ENCODE measurements at places on chromosomes 3 and 15.

DNA sequence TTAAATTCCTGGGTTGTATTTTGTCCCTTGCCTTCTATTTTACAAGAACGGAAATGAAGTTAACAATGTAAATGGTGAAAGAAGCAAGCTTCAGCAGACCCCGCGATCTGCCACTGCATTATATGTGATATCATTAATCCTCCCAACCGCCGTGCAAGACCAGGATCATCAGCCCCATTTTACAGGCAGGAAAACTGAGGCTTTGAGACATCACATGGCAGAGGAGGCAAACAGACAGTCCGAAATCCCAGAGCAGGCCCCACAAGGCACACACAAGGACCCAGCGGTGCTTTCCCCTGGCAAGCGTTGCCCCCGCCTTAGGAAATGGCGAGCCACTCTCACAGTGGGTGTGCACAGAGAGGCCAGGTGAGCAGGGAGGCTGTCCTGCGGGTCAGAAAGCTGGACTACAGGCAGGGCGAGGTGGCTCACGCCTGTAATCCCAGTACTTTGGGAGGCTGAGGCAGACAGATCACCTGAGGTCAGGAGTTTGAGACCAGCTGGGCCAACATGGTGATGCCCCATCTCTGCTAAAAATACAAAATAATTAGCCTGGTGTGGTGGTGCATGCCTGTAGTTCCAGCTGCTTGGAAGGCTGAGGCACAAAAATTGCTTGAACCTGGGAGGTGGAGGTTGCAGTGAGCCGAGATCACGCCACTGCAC, 16.2 kb downstream of the FGD5 start:
- DNase-seq: no peak

GRCh38 chr15:70856177-70856883, 2.4 kb upstream of the LARP6 start:
- no peak for DNase-seq

DNA sequence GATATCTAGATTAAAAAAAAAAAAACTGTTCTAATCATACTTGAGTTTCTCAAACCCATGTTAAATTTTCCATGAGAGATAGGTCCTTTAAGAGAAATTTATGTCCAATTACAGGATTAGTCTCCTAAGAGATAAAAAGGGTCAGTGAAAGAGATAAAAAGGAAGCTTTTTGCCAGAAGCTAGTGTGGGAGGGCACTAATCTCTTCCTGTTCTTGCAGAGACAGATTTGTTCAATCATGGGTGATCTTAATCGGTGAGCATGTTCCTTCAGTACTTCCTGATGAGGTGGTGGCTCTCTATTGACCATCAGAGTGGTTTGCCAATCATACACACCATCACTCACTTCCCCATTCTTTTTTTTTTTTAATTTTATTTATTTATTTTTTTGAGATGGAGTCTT, 16.9 kb upstream of the LPP start:
- DNase-seq: peak; percentile 70

DNA sequence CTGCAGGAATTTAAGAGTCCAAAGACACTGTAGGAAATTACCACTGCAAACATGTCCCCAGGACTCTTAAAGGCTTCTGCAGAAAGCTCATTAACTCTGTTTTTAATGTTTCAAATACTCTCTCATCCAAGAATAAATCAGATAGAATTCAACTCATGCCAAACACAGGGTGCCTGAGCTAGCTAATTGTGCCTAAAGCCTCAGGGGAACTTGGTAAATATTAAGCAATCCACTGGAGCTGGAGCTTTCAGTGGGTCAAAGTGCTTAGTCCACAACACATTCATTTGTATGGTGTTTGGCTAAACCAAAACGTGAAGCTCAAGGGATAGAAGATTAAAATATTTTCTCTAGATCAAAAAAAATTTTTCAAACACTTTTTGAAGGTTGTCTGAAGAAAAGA, 131.4 kb downstream of the THRB start:
- DNase-seq: no peak

GRCh38 chr15:85423256-85423655, 42.9 kb downstream of the AKAP13 start:
- DNase-seq: no peak

GRCh38 chr3:122510878-122511535, 3.7 kb downstream of the KPNA1 start:
- DNase-seq: peak; percentile 54

DNA sequence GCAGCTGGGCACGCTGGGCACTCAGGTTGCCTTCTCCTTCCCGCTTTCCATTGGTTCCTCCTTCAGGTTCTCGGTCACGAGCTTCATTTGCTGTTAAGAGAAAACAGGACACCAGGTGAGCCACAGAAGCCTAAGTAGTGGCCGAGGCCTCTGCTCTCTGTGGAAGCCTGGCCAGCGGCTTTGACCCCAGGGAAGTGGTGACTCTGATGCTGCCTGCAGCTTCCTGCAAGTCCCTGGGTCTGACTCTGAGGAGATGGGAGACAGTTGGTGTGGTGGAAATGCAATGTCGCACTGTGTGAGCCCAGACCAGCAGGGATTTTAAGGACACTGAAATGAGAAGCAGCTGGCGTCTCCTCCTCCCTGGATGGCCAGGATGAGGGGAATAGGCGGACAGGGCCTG, 80.5 kb downstream of the SNRK start:
- DNase-seq: no peak

- DNase-seq: no peak
These were observed 361.9 kb upstream of the TRIM42 start for GRCh38 chr3:140315955-140316354.
